ENCODE measurements at places on chromosomes 2 and 18.
A peak's percentile ranks its signal among the peaks of the same experiment; 100 is the strongest.

DNA sequence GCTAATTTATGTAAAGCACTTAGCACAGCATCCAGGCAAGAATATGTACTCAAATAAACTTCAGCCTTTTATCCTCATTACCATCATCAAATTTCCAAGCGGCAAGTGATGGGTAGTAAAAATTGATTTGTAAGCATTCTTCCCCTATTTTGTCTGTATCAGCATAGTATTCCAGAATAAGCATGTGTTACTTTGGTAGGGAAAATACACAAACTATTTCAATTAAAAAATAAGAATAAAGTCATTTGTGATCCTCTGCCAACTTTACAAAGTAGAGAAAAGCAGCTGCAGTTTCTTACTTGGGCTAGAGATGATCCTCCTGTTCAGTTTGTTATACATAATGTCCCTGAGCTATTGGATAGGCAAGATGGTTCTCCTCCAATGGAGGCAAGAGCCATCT, 493.2 kb downstream of the ZEB2 start:
- no peak for DNase-seq

DNA sequence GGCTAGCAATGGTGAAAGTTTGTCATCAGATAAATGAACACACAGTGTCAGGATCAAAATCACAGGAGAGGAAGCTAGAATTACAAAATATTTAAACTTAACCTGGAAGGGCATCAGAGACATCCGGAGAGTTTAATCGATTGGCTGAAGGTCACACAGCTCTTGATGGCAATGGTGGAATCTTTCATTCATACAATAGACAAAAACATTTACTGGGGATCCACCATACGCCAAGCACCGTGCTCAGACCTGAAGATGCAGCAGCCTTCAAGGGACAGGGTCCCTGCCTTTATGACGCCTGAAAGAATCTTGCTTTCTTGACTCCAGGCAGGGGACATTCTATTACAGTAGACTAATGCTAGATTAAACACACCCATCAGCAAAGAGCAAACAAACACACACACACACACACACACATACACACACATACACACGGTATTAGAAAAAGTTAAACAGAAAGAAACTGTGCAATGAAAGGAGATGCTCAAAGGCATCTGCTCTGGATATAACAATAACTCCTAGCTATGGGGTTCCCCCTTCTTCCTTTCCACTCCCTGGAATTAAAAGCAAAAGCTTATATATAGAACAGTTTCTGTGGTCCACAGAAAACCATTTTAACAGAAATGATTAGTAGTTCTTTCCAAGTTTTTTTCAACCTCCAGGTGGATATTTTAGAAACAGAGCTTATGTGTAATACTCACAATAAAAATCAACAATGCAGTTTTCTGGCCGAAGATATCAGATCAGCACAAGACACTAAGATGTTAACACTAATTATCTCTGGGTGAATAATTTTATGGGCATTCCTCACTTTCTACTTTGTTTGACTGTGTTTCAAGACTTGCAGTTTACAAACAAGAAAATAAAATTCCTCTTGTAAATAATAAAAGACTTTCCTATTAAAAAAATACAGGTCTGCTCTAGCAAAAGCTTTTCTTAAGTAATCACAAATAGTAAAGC, 151.7 kb downstream of the ANKRD44 start:
- DNase-seq, result no peak

DNA sequence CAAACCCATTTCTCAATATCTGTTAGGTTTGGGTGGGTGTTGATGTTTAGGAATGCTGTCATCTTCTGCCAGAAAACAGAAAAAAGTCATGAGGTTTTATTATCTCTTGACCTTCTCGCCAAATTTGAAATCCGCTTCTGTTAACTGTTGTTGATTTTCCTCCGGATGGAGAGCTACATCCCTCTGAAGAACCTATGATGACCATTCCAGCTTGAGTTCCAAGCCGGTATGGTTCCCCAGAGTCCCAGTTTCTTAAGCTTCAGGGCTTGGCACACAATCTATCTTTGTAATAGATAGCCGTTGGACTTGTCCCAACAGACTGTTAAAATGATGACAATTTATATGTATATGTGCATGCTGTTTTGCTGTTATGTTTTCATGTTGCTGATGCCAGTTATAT, 1201.0 kb downstream of the LRP1B start:
- DNase-seq, result peak; percentile 29

DNA sequence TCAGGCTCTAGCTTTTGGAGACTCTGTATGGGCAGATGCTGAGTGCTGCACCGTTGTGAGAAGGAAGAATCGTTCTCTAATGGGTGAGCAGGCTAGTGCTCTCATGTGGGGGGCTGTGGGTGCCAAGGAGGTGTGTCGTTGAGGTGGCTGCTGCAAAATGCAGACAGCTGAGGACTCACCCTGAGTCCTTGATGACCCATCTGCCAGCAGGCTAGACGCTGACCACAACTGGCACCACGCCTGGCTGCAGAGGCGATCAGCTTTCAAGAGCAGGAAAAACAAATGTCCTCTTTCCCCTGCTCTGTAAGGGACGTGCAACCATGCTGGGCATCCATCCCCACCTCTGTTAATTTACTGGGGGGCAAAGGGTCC, 48.2 kb downstream of the HAUS1 start:
- DNase-seq, result no peak

DNA sequence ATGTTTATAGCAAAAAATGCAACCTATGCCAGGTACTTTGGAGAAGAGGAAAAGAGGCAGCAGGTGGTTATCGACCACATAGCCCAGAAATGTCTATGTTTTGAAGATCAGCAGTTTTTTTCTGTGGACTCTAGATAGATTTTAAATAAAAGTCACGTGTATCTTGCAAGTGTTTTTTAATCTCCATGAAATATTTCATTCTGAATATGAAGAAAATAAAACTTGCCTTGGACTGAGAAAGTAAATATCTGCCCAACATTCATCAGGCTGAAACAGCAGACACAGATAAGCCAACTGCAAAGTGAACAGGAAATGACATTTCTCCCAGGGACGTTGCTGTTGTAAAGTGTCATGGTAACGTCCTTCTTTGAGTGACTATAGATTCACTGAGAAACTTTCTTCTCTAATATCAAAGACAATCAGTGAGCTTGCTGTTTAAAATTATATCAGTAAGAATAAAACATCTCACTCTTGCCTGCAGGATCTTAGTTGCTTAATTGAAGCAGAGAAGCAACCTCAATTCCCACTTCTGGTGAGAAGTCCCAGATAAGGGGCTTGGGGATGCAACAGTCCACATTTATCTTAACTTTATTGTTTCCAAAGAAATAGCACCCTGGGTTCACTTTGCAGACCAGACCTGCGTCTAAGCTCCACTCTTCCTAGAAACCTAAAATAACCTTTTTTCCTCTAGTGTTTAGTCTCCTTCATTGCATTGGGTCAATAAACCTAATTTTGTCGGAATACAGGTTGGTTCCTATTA, 6.3 kb downstream of the MYOM1 start:
- DNase-seq, result peak; percentile 44

DNA sequence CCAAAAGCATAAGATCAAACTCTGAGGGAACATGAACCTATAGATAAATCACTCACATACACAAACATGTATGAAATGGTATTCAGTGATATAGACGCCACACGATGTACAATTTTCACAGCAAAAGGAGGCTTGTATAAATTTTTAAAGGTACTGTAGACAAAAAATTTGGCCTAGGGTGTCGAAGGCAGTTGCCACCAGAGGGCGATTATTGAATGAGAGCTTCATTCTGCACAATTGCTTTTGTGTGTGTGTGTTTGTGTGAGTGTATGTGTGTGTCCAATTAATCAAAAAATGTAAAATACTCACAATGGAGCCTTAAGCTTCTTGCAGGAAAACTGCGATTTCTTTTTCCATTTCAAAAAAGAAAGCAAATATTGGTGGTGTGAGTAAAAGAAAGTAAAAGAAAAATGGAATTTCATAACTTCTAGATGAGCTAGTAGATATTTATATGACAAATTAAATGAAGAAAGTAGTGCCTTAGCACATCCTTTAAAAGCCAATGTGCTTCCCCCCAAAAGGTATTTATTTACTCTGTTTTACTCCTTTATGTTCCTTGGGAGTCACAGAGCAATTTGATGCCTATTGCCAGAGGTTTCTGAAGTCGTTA, 800.1 kb downstream of the SATB2 start:
- DNase-seq, result peak; percentile 9

- no peak for DNase-seq
Measured at GRCh38 chr2:144503242-144503641, 16.7 kb downstream of the ZEB2 start.

DNA sequence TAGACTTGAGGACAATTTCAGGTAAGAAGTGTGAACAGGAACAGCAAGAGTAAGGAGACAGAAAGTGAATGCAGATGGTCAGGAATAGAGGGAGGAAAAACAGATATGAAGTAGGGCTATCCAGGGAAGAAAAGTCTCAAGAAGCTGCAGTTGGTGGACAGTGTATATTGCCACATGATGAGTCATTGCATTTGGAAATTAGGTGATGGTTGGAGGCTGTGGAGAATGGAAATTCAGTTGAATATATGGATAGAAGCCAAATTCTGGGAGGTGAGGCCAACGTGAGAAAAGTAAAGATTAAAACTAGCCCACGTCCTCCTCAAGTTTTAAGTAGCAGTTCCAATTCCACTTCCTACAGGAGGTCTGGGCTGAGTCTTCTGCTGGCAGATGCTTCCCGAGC, 158.4 kb downstream of the UBE2E3 start:
- no peak for DNase-seq

DNA sequence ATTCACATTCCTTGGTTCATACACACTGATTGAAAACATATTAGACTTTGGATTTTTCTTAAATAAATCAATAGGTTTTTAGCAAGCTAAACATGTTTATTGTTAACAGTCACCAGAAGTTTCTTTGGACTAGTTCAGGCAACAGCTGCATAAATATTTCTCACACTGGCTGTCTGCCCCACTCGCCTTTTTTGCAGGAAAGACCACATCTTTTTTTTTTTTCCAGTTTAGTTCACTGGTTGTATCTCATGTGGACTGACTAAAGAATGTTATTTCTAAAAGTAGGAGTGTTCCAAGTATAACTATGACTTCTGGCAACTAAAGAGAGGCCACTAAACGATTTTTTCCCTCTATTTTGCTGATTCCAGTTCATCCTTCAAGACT, 31.1 kb downstream of the SLC40A1 start:
- peak; percentile 85 for DNase-seq

- DNase-seq, result no peak
Measured at GRCh38 chr2:38948995-38949394, 59.3 kb downstream of the ARHGEF33 start.

DNA sequence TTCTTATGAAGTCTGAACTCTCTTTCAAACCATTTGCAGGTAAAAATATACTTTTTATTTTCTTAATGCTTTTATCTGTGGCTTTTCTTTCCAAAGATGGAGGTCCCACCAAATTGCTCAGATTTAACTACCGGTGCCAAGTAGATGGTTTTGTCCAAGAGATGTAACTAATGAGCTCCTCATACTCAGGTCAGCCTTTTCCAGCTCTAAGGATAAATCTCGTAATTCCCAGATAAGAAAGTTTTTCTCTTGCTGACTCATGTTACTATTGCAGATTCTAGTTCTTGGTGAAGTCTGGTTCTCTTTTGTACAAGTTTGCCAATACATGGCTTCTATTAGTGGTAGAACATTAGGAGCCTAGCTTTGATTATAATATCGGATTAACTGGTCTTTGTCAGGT, 550.8 kb upstream of the ZNF804A start:
- no peak for DNase-seq

- no peak for DNase-seq
Measured at GRCh38 chr18:75553021-75553420, 125.5 kb upstream of the SMIM21 start.

DNA sequence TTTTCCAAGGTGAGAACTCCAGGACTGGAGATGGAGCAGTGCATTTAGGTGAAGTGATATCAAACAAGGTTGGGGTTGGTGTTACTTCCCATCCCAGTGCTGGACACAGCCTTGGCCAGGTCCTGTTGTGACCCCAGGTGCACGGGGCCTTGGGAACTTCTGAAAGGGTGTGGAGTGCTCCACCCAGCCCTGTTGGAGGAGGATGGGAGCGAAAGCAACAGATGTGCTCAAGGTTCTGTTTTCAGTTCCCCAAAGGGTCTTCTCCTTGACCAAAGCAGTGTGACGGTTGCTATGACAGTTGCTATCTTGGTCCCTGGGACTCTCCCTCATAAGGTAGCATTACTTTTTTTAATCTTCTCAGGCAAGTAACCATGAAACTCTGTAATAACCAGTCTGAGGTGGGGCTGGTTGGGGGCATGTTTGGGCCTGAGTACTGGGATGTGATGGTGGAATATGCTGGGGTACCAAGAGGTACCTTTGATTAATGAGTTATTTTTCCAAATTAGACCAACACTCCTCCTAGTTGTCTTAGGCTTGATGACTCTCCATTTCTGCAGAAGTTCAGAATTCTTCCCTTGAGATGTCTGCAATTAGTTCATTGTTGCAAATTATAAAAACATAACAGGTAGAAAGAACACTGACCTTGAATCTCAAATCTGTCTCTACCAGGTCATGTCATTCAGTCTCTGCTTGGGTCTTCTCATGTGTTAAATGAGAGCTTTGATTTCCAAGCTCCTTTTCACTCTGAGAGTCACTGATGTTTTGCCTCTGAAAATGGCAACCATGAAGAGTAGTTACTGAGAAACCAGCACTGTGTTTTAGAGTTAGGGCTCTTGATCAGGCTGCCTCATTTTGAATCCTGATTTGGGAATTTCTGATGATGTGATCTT, 154.5 kb downstream of the RPIA start:
- no peak for DNase-seq

GRCh38 chr2:69549421-69549820, 94.1 kb downstream of the AAK1 start:
- DNase-seq, result no peak

DNA sequence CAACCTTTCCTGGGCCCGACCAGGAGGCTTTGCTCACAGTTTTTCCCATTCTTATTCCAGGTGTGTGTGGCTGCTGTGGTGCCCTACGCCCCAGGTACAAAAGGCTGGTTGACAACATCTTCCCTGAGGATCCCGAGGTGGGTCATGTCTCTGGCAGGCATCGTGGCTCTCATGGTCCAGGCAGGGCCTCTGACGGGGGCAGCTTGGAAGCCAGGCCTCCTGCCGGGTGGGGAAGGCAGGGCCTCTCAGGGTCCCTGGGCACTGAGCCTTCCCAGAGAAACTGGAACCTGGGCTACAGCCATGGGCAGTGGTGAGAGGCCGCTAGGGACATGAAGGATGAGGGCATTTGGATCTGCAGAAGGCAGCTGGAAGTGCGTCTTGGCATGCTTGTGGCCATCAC, 49.4 kb downstream of the EFR3B start:
- no peak for DNase-seq

DNA sequence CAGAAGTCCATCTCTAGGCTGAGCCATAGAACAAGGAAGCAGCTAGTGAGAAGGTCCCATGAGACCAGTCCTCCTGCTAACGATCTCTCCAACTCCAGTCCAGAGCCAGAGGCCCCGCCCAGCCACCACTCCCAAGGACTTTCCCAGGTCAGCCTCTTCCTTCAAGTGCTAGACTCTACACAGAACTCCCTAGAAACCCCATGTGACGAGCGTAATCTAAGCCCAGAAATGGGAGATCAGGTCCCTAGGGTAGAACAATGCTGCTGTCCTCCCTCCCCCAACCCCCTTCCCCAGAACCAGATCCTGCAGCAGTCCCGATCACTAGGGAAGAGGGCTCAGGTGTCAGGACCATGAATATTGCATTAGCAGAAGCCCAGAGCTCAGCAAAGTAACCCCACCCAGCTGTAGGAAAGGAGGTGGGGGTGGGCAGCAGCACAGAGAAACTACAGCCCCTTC, 6.9 kb downstream of the DCTN1 start:
- DNase-seq, result no peak

- DNase-seq, result no peak
Measured at GRCh38 chr2:155980941-155981560, 351.5 kb downstream of the NR4A2 start.
